Activated T-cell treated with anti-CD3 and anti-CD28 coated beads, Interleukin-2, amount 50 U/mL, for 72 hours (primary cell): ENCODE measurements at places on chromosomes 3 and 15. TPM values are rescaled to one million over a fixed set of nuclear protein-coding genes. Genes with fewer than 3 reads are reported as not detected.

The LMCD1 gene
- 2.9 TPM for total RNA-seq

The PTPN9 gene
- 26.1 TPM for total RNA-seq

The ZNF609 gene
- 52.6 TPM for total RNA-seq

The SPINK8 gene
- total RNA-seq, result not detected

The AMIGO3 gene
- total RNA-seq, result 0.19 TPM

DNA sequence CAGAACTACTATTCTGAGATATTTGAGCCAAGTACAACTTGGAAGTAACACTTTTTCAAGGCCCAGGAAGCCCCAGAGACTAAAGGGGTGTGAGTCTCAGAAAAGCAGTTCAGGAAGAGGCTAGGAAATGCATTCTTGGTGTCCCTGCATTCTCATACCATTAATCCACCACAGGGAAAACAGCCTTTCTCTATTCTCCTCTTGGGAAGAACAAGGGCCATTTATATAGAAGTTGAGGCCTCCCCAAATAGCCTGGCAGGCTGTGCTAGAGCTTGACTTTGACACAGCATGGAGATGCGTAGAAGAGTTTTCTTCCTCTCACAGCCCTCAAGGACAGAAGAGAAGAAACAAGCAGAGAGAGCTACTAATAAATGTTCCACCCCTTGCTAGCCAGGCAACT lies 5.5 kb upstream of the NR2C2 start:
- H3K36me3 ChIP-seq, result peaks cover 7% of the 10 kb centered on the region
- H3K4me3 ChIP-seq, result no peak overlapping the region
- H3K27me3 ChIP-seq, result no peaks in the 10 kb centered on the region
- peaks cover 20% of the 10 kb centered on the region for H3K4me1 ChIP-seq
- peak overlapping the region; percentile 33 for H3K27ac ChIP-seq

- no peak overlapping the region for H3K27ac ChIP-seq
- no peaks in the 10 kb centered on the region for H3K4me1 ChIP-seq
- H3K36me3 ChIP-seq, result no peaks in the 10 kb centered on the region
- peaks cover 56% of the 10 kb centered on the region for H3K27me3 ChIP-seq
- no peak overlapping the region for H3K4me3 ChIP-seq
These were observed 8.6 kb upstream of the TNFAIP8L3 start for GRCh38 chr15:51103330-51103729.

DNA sequence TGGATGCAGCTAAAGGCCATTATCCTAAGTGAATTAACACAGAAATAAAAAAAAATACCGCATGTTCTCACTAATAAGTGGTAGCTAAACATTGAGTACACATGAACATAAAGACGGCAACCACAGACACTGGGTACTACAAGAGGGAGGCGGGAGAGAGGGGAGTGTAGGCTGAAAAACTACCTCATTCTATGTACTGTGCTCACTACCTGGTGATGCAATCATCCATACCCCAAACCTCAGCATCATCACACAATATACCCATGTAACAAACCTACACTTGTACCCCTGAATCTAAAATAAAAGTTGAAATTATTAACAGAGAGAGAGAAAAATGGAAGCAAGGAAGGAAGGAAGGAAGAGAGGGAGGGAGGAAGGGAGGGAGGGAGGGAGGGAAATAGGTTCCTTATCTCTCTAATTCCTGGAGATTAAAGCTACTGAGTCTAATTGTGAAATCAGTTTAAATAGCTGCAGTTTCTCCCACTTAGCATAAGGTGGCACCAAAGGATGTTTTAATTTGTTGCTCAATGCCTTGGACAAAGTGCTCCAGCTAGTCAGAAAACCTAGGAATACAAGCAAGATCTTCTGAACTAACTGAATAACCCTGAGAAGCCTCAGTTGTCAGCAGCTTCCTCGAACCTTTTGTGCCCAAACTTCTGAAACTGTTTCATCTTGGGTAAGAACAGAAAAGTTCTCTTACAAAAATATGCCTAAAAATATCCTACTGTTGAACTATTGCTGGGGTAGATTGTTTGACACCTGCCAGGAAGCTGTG lies 79.4 kb upstream of the ATP11B start:
- no peaks in the 10 kb centered on the region for H3K27me3 ChIP-seq
- peaks cover 12% of the 10 kb centered on the region for H3K4me1 ChIP-seq
- no peaks in the 10 kb centered on the region for H3K36me3 ChIP-seq
- DNase-seq, result no peak
- H3K4me3 ChIP-seq, result no peak overlapping the region

DNA sequence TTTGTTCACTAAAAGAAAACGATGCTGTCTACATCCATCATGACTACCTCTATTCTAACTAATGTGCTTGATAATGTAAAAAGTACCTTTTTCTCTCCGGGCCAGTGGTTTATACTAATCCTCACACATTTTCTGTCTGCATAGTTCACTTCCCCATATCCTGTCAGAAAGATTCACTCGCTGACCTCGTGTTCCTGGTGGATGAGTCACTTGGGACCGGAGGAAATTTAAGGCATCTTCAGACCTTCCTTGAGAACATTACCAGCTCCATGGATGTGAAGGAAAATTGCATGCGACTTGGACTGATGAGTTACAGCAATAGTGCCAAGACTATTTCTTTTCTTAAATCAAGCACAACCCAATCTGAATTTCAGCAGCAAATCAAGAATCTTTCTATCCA lies 33.8 kb downstream of the COL6A5 start:
- DNase-seq, result no peak
- no peaks in the 10 kb centered on the region for H3K36me3 ChIP-seq
- no peak overlapping the region for H3K4me3 ChIP-seq
- peaks cover 14% of the 10 kb centered on the region for H3K27me3 ChIP-seq
- no peak overlapping the region for H3K27ac ChIP-seq

GRCh38 chr3:183377307-183377959 lies 51.0 kb downstream of the MCF2L2 start:
- DNase-seq, result peak; percentile 17
- H3K4me3 ChIP-seq, result peak overlapping the region; percentile 40
- H3K27ac ChIP-seq, result no peak overlapping the region
- no peaks in the 10 kb centered on the region for H3K36me3 ChIP-seq

- H3K36me3 ChIP-seq, result no peaks in the 10 kb centered on the region
- peak overlapping the region; percentile 90 for H3K4me3 ChIP-seq
- H3K27ac ChIP-seq, result no peak overlapping the region
- H3K4me1 ChIP-seq, result peaks cover 24% of the 10 kb centered on the region
- H3K27me3 ChIP-seq, result no peaks in the 10 kb centered on the region
- peak; percentile 88 for DNase-seq
These were observed 20.4 kb upstream of the PLXND1 start for GRCh38 chr3:129626744-129627349.

DNA sequence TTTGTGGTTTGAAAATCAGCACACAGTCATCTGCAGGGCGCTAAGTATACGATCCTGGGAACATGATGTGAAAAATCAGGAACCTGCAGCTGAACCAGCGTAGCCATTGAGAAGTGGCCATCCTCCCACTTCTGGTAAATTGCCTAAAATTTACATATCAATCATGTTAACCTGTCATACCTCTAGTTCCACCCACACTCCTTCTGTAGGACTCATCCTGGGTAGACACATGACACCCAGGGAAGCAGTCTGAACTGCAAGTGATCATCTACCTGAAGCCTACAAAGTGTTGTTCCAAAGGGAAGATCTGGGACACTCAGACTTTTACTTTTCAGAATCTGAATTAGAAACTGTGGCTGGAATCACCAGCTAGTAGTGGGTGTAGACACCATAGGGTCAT lies 5.5 kb upstream of the PSMD6 start:
- no peaks in the 10 kb centered on the region for H3K36me3 ChIP-seq
- peaks cover 13% of the 10 kb centered on the region for H3K4me1 ChIP-seq
- H3K27me3 ChIP-seq, result peaks cover 32% of the 10 kb centered on the region
- DNase-seq, result no peak
- no peak overlapping the region for H3K27ac ChIP-seq
- no peak overlapping the region for H3K4me3 ChIP-seq

DNA sequence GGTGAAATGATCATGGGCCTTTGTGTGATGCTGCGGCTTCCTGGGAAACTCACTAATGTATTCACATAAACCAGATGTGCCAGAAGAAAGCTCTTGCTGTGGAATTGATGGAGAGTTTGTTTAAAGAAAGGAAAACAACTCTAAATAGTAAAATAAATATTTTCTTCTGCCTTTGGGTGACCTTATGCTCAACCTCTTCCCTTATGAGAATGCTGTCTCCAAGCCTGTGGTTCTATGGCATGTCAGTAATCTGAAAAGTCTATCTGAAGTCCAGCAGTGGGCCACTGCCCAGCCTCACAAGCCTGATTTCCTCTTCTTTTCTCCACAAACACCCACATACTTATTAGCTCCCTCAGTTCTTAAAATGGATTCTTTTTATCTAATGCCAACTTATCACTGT lies 49.9 kb upstream of the PHLDB2 start:
- DNase-seq, result no peak
- no peak overlapping the region for H3K27ac ChIP-seq
- no peaks in the 10 kb centered on the region for H3K27me3 ChIP-seq
- no peaks in the 10 kb centered on the region for H3K4me1 ChIP-seq
- no peaks in the 10 kb centered on the region for H3K36me3 ChIP-seq
- no peak overlapping the region for H3K4me3 ChIP-seq

DNA sequence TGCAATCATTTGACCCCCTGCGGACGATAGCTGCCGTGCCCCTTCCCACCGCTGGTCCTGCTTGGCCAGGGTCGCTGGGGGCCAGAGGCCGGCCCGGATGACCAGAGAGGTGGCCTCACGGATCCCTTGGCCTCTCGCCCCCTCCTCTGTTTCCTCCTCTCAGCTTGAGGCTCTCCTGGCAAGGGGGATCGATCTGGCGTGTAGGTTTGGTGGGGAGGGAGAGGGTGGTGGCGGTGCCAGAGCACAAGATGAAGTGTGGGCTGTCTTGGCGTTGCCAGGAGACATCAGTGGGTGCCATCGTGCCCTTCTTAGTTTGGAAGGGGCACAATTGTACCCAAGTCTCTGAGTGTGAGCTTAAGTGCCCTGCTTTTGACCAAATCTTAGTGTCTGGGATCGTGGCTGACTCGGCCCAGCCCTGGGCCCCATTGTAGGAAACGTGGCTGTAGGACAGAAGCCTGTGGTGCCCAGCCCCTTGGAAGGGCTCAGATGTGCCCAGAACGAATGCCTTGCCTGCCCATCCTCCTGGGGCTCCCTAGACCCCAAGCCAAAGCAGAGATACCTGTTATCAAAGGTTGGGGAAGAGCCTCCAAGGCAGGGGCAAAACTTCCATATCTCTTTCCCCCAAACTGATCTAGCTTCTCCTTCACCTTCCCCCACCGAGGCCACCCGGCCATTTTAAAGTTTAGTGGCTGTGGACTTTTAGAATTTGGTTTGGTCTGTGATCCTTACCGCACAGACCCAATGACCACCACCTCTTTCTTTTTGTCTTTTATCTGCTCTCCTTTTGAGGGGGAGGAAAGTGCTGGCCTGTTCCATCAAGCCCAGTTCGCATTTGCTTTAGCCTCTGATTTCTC lies 14.4 kb downstream of the NR2F2 start:
- H3K4me3 ChIP-seq, result no peak overlapping the region
- H3K27ac ChIP-seq, result peak overlapping the region; percentile 2
- DNase-seq, result no peak
- H3K27me3 ChIP-seq, result peaks cover 97% of the 10 kb centered on the region
- H3K4me1 ChIP-seq, result peaks cover 22% of the 10 kb centered on the region
- no peaks in the 10 kb centered on the region for H3K36me3 ChIP-seq

DNA sequence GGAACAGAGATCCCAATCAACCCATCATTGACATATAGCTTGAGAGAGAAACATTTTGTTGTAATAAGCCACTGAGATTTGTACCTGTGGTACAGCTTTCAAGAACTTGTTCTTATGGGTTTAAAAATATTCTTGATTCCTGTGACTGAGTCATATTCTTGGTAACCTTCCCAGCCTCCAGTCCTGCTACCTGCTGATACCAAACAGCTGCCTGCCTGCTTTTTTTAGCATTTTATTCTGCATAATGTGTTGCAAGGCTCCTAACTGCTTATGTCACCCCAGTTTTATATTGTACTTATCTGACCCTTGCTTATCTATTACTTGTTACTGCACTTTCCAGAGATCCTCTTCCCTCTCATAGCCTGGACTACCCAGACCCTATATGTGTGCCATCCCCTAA lies 349.3 kb upstream of the SOX2 start:
- DNase-seq, result no peak
- H3K36me3 ChIP-seq, result peaks cover 1% of the 10 kb centered on the region
- no peak overlapping the region for H3K27ac ChIP-seq
- H3K4me3 ChIP-seq, result no peak overlapping the region
- H3K27me3 ChIP-seq, result no peaks in the 10 kb centered on the region
- H3K4me1 ChIP-seq, result no peaks in the 10 kb centered on the region

GRCh38 chr3:66483006-66483405 lies 17.8 kb downstream of the LRIG1 start:
- no peak overlapping the region for H3K27ac ChIP-seq
- H3K36me3 ChIP-seq, result peaks cover 6% of the 10 kb centered on the region
- DNase-seq, result no peak
- peak overlapping the region; percentile 62 for H3K4me3 ChIP-seq
- peaks cover 92% of the 10 kb centered on the region for H3K4me1 ChIP-seq

GRCh38 chr3:149615731-149616221 lies 42.0 kb downstream of the WWTR1 start:
- no peak overlapping the region for H3K4me3 ChIP-seq
- DNase-seq, result no peak
- no peak overlapping the region for H3K27ac ChIP-seq
- peaks cover 11% of the 10 kb centered on the region for H3K4me1 ChIP-seq
- H3K27me3 ChIP-seq, result peaks cover 29% of the 10 kb centered on the region
- H3K36me3 ChIP-seq, result no peaks in the 10 kb centered on the region

DNA sequence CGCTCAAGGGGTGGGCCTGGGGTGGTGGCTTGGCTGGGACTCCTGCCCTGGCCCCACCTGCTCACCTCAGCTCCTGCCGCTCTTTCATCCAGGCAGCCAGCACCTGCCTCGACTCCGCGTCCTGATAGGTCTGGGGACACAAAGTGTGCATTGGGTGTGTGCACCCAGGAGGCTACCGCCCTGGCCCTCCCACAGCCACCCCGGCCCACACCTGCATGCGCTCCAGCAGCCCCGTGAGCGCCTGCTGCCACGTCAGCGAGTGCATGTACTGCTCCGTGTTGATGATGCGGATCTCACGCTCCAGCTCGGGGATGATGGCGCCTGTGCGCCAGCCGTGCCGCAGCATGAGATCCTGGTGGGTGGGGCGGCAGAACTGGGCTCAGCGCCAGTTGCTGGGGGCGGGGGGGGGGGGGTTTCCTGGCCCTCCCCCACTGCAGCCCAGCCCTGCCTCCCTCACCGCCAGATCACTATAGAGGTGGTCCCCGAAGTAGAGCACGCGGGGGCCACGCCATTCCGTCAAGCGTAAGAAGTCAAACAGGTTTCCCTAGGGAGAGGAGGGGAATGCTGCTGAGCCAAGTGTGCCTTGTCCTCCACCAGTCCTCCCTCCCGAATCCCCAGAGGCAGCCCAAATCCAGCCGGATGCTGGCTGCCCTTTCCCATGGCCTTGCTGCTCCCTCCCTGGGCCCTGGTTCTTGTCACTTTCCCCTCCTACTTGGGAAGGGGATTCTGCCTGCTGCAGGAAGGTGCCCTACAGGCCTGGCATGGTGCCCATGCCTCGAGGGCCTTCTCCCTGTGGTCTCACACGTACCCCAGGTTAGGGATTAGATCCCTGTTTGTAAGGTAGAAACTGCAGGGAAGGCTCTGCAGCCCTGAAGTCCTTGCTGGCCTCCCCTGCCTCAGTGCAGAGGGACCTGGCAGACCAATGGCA lies 8.6 kb downstream of the NT5DC2 start:
- peaks cover 2% of the 10 kb centered on the region for H3K36me3 ChIP-seq
- no peaks in the 10 kb centered on the region for H3K4me1 ChIP-seq
- no peak for DNase-seq
- H3K4me3 ChIP-seq, result no peak overlapping the region

GRCh38 chr15:49490966-49491365 lies 67.9 kb downstream of the FGF7 start:
- H3K4me3 ChIP-seq, result no peak overlapping the region
- H3K36me3 ChIP-seq, result no peaks in the 10 kb centered on the region
- H3K4me1 ChIP-seq, result no peaks in the 10 kb centered on the region
- no peak overlapping the region for H3K27ac ChIP-seq
- H3K27me3 ChIP-seq, result no peaks in the 10 kb centered on the region
- DNase-seq, result no peak

GRCh38 chr15:101458908-101459578 lies 30.5 kb downstream of the PCSK6 start:
- H3K4me1 ChIP-seq, result peaks cover 23% of the 10 kb centered on the region
- H3K27me3 ChIP-seq, result peaks cover 7% of the 10 kb centered on the region
- H3K36me3 ChIP-seq, result no peaks in the 10 kb centered on the region
